ENCODE measurements at places on chromosomes 5 and 9.

DNA sequence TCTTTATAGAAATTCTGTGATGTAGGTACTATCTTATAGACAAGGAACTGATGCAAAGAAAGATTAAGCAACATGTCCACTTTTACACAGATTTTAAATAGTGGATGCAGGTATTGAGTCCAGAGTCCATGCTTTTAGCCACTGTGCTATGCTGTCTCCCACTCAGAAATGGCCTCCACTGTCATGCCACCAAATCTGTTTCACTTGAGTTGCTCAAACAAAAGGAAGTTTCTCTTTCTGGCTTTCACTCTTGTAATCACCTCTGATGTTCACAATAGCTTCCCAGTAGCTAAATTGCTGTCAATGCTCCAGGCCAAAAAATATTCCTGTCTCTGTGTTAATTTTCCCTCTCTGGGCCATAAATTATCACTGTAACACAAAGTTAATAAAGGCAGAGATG lies 77.0 kb upstream of the RASA1 start:
- no peak for DNase-seq

- no peak for DNase-seq
Observed at GRCh38 chr5:54644226-54644625, 126.7 kb downstream of the SNX18 start.

DNA sequence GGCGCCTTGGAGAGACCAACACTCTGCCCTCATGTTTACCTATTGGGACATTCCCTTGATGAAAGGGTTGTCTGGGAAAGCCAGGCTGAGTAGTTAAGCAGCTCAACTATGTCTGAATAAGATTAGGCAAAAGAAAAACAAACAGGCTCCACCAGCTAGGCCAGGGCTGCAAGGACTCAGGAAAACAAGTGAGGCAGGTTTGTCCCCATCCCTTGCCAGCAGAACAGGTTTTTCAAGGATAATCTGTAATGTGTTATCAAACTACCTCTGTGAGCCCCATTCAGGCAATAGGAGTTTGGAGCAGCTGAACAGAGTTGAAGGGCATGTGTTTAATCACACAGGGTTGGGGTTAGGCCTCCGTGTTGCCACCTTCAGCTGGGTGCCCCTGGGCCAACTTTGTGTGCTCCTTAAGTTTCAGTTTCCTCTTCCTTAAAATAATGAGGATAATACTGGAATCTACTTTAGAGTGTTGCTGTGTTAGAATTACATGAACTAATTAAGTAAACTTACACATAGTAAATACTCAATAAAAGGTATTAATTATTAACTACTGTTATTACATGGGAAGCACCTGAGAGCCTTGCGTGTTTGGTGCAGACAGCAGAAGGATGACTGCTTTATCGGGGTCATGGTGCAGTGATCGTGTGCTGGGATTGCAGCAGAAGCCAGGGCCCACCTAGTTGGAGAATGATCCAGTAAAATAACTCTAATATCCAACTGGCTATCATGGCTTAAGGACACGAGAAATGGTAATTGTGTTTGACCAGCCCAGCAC lies 72.1 kb upstream of the ATP10B start:
- DNase-seq, result no peak

DNA sequence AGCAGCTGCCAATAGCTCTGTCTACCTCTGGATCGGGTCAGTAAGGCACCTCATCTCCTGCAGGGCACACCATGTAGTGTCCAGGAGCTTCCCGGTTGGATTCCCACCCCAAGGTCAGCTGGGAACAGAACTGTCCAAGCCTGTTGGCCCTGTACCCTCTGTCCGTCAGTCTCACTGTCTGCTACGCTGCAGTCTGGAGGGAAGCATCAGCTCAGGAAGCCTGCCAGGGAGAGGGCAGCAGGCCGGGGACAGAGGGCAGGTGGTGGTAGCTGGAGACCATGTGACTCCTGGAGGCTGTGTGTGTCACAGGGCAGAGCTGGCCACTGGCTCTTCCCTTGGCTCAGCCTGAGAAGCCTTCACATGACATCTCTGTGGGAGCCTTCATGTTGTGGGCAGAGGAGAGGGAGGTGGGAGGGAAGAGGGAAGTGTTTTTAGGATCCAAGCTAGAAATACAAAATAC lies 134.5 kb downstream of the SEC61B start:
- no peak for DNase-seq

DNA sequence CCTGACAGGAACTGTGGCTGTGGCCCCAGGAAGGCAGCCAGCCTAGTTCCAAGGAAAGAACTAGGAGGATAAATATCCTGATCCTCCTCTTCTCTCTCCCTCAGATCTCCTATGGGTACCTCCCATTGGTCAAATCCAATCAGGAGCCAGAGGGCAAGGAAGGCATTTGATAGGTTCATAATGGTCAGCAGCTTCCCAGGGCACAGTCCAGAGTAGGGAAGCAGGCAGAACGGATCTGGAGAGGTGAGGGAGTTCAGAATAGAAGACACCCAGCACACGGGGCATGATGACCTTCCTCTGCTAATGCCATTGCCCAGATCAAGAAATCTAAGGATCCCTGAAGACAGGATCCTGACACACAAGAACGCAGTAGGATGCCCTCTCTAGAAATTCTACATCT lies 8.6 kb downstream of the ABLIM3 start:
- no peak for DNase-seq

DNA sequence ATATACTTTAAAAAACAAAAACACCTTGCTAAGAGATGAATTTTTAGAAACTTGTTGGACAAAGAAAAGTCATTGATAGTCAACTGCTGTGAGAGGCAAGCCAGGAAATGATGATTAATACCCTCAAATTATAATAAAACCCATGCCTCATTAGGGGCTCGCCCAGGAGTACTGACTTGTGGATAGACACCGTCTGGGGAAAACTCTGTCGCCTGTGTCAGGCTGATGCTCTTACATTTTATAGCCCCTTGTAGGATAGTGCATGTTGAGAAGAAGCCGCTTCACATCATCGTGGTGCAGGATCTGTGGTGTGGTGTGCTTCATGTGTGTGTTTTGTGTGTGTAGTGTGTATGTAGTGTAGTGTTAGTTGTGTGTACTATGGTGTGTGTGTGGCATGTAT lies 39.1 kb downstream of the SYK start:
- DNase-seq, result no peak

DNA sequence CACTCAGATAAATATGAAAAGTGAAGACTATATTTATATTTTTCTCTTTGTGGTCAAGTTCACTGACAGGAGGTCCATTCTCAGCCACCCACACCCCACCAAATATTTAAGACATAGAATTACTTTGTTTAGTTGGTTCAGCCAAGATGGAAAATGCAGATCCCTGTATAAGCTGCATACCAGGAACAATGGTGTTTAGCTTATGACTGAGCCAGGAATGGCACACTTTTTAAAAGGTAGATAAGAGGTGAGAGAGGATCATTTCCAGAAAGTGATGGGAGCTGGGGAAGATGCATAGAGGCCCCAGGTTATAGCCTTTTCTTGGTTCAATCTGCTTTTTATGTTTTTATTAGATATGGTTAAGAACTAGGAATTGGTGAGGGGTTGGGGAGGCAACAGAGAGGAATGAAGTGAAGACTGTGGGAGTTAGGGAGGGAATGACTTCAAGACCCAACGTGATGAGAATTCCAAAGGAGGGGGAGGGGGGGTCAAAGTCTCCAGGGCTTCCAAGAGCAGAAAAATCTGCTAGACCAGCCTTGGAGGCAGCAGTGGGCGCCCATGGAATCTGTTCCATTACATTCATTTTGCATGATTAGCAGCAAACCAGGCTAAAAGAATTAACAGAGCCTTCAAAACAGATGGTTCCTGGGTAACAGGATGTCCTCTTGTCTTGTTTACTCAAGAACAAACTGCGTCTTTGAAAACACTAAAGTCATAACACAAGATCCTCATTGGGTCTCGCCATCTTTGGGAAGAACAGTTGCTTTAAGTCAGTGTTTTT lies 95.2 kb downstream of the FGF1 start:
- DNase-seq, result no peak

- DNase-seq, result no peak
Observed at GRCh38 chr5:156456857-156457256, 129.9 kb downstream of the SGCD start.

GRCh38 chr5:9787861-9788600 lies 157.9 kb upstream of the TAS2R1 start:
- DNase-seq, result no peak

DNA sequence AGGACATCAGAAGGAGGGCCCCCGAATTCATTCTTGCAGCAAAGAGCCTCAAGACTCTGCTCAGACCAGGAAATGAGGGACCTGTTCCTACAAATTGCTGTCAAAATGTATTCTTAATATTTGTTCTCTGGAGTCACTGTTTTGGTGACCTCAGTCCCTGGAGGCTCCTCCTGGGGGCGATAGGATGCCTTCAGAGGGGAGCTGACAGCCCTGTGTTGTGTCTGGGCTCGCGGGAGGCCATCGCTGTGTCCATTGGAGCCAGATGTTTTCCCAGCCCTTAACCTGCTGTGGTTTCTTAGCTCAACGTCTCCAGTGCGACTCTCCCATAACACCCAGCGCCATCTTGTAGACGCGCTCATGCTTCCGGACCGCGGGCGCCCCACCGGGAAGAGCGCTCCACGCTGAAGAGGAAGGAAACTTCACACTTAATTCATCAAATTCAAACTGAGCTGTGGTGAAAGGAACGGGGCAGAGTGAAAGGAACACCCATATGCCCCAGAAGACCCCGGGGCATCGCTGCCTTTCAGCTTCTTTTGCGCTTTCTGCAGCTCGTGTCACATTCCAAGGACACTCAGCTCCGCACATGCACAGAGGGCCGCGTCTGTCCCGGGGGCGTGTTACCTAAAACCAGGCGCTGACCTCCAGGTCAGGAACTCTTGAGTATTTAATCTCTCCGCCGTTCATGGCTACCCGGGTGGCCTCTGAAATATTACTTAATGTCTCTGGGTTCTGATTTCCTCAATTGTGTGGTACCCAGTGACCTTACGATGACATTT lies 112.3 kb upstream of the GDNF start:
- no peak for DNase-seq

- DNase-seq, result no peak
Observed at GRCh38 chr9:134597957-134598883, 43.4 kb upstream of the COL5A1 start.

DNA sequence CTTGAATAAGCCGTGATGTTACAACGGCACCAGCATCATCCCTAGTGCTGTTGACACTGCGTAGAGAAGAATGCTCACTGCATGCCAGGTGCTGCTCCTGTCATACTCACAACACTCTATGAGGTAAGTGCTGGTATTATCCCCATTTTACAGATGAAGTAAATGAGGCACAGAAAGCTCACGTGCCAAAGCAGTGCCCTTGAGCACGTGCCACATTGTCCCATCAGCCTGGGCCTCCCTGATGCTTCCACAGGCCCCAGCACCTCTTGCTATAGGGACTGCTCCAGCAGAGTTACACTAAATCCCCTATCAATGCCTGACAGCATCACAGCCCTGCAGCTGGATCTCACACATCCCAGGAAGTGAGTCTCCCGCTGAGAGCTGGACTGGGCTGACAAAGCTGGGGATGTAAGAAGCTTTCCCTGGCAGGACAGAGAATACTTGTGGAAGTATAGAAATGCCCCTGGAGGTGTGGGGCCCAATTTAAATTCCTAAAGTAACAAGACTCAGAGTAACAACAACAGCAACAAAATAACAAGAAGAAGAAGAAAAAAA lies 216.1 kb downstream of the FSTL4 start:
- DNase-seq, result no peak

GRCh38 chr5:40547557-40547956 lies 132.2 kb upstream of the PTGER4 start:
- no peak for DNase-seq

DNA sequence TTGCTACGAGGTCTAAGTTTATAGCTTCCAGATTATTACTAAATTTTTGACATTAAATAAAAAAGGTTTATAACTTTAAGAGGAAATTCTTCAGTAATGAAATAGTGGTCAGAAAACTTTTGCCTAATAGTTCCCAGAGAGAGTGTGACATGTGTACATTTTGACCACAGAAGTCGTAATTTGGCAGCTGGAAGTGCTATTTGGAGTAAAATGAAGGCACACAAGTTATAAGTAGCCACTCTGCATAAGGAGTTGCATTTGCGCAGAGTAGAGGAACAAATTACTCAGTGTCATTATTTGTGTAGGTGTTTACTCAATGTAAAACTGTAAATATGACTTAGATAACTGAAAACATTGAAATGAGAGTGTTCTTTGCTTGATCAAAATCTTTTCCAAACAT lies 408.4 kb downstream of the CCDC171 start:
- DNase-seq, result no peak

GRCh38 chr5:62689599-62690368 lies 111.2 kb downstream of the LRRC70 start:
- DNase-seq, result no peak

DNA sequence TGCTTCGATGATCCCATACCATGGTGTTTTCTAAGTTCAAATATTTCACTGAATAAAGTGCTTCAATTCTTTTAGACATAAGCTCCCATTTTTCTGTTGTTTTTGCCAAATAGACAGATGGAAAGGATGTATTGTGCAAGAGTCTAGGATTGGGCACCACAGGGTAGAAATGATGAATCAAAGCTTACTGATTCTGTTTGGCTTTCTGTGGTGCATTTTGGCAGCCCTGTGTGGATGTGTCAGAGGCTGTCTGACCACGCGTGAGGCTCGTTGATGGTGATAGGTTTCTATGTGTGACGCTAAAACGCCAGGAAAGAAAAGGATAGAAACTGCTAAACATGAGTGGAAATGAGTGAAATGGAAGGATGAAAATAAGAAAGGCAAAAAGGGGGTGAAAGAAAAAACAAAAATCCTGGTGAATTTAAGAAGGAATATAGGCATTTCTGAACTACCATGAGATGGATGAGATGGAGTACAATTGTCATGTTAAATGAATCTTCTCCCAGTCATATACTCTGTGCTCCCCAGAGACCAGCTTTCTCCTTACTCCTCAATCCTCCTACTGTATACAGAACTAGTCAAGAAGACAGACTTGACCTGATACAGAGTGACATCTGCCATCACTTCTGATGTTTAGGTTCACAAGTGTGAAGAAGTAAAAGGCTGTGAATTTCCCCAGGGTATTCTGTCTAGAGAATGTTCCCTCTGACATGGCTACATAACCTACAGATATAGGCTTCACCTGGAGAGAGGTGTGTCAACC lies 54.4 kb downstream of the ANKH start:
- DNase-seq, result no peak

- no peak for DNase-seq
Observed at GRCh38 chr5:92942762-92943161, 638.3 kb downstream of the NR2F1-AS1 start.

DNA sequence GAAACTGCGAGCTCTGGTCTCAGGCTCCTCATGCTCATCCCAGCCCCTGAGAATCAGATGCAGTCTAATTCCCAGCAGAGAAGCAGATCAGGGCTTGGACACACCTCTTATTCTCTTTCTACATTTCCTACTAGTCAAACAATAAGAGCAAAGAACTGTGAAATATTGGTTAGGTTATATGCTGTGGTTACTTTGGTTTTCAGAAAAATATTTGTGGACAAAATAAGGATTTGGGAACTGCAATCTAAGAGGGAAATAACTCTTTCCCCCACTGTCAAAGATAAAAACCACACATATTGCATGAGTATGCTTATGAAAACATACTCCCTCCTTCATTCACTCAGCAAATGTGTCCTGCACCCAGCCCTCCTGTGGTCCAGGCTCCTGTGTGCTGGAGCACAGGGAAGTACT lies 164.5 kb upstream of the S1PR3 start:
- no peak for DNase-seq
